CD4-positive, alpha-beta memory T cell (primary cell): ENCODE measurements at places on chromosomes 4 and X. TPM values are rescaled to one million over a fixed set of nuclear protein-coding genes. Genes with fewer than 3 reads are reported as not detected.
A peak's percentile ranks its signal among the peaks of the same experiment; 100 is the strongest.

Gene TKTL2
- not detected for polyA plus RNA-seq

Gene F8A3
- polyA plus RNA-seq, result 9.8 TPM

Gene VCX3B
- not detected for polyA plus RNA-seq

Gene PNMA6F
- not detected for polyA plus RNA-seq

Gene UGT2B15
- not detected for polyA plus RNA-seq

Gene PLAC1
- polyA plus RNA-seq, result not detected

- no peak overlapping the region for H3K27ac ChIP-seq
- no peaks in the 10 kb centered on the region for H3K36me3 ChIP-seq
Observed at GRCh38 chr4:125741825-125742452, 427.2 kb downstream of the FAT4 start.

- DNase-seq, result no peak
- peaks cover 25% of the 10 kb centered on the region for H3K36me3 ChIP-seq
- H3K4me3 ChIP-seq, result no peak overlapping the region
- H3K27ac ChIP-seq, result no peak overlapping the region
- H3K4me1 ChIP-seq, result peaks cover 32% of the 10 kb centered on the region
Observed at GRCh38 chr4:1903035-1903434, 31.8 kb downstream of the NSD2 start.

DNA sequence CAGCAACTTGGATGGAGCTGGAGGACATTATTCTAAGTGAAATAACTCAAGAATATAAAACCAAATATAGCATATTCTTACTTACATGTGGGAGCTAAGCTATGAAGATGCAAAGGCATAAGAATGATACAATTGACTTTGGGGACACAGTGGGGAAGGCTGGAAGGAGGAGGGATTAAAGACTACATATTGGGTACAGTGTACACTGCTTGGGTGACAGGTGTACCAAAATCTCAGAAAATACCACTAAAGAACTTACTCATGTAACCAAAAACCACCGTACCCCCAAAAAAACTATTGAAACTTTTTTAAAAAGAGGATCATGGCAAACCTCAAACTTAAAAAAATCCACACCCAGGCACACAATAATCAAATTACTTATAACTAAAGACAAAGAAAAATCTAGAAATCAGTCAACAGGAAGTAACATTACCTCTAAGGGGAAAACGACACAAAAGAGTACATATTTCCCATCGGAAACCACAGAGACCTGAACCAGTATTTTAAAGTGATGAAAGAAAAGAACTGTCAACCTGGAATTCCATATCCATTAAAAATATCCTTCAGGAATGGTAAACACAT, 241.8 kb downstream of the PRDM5 start:
- H3K27ac ChIP-seq, result no peak overlapping the region
- H3K4me3 ChIP-seq, result no peak overlapping the region
- no peaks in the 10 kb centered on the region for H3K4me1 ChIP-seq
- no peaks in the 10 kb centered on the region for H3K36me3 ChIP-seq
- no peak for DNase-seq

DNA sequence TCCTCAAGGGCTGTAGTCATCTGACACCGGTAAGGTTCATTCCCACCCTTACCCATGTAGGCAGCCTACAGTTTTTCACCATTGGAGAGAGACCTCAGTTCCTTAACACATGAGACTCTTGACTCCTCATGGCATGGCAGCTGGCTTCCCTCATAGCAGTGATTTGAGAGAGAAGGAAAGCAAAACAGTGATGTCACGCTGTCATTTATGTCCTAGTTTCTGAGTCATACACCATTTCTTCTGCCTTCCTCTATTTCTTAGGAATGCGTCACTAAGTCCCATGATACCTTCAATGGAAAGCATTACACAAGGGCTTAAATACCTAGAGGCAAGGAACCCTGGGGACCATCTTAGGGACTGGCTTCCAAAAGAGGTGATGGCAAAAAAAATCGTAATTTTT, 226.1 kb downstream of the SPCS3 start:
- no peak overlapping the region for H3K27ac ChIP-seq
- H3K27me3 ChIP-seq, result no peaks in the 10 kb centered on the region
- no peaks in the 10 kb centered on the region for H3K36me3 ChIP-seq

DNA sequence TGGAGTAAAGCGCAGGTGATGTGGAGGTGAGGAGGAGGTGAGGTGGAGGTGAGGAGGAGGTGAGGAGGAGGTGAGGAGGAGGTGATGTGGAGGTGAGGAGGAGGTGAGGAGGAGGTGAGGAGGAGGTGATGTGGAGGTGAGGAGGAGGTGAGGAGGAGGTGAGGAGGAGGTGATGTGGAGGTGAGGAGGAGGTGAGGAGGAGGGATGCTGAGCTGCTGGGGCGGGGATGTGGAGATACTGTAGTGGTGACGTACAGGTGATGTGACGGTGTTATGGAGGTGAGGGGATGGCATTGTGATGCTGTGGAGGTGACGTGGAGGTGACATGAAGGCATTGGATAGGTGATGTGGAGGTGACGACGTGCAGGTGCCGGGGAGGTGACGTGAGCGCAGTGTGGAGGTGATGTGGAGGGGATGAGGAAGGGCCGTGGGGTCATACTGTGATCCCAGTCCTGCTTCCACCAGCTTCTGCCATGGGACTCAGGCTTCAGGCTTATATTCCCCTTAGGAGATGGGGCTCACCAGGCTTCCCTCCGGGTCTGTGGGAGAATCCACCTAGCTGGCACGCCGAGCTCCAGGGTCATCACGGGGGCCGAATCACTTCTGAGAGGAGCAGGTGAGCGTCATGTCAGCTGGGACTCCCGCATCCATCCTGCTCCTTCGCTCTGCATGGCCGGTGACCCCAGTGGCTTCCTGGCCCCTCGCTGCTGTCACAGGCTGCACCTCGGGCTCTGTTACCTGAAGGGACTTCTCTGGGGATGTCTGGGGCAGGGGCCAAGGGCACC, 47.9 kb upstream of the GRPEL1 start:
- no peak overlapping the region for H3K4me3 ChIP-seq
- no peaks in the 10 kb centered on the region for H3K36me3 ChIP-seq
- no peak overlapping the region for H3K27ac ChIP-seq

GRCh38 chr4:52843958-52844357, 18.2 kb upstream of the RASL11B start:
- H3K27ac ChIP-seq, result no peak overlapping the region
- no peaks in the 10 kb centered on the region for H3K36me3 ChIP-seq
- DNase-seq, result no peak

- no peaks in the 10 kb centered on the region for H3K27me3 ChIP-seq
- no peak overlapping the region for H3K4me3 ChIP-seq
- no peaks in the 10 kb centered on the region for H3K4me1 ChIP-seq
- no peaks in the 10 kb centered on the region for H3K36me3 ChIP-seq
Observed at GRCh38 chr4:17260166-17260907, 251.6 kb downstream of the QDPR start.

- no peak overlapping the region for H3K27ac ChIP-seq
- no peaks in the 10 kb centered on the region for H3K36me3 ChIP-seq
- H3K4me1 ChIP-seq, result no peaks in the 10 kb centered on the region
- no peak overlapping the region for H3K4me3 ChIP-seq
- no peak for DNase-seq
Observed at GRCh38 chr4:175412161-175412560, 399.9 kb downstream of the GPM6A start.

DNA sequence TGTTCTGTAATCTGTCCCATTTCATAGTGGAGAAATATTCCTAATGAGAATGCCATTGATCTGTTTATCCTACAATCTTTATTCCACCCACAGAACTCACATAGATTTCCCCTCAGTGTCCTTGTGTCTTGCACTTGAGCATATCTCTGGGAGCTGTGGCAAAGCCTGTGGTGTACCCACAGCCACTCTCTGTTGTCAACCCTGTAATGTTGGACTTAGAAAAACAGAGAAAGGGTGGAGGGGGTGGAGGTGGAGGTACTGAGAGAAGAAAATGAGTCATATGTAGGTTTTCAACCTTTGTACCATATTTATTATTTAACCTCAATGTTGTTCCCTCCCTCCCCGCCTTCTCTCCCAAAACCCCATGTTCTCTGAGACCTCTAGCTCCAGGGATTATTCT, 46.9 kb upstream of the TLL1 start:
- no peak overlapping the region for H3K4me3 ChIP-seq
- H3K36me3 ChIP-seq, result no peaks in the 10 kb centered on the region
- DNase-seq, result no peak
- H3K27me3 ChIP-seq, result no peaks in the 10 kb centered on the region
- H3K4me1 ChIP-seq, result no peaks in the 10 kb centered on the region
- H3K27ac ChIP-seq, result no peak overlapping the region

DNA sequence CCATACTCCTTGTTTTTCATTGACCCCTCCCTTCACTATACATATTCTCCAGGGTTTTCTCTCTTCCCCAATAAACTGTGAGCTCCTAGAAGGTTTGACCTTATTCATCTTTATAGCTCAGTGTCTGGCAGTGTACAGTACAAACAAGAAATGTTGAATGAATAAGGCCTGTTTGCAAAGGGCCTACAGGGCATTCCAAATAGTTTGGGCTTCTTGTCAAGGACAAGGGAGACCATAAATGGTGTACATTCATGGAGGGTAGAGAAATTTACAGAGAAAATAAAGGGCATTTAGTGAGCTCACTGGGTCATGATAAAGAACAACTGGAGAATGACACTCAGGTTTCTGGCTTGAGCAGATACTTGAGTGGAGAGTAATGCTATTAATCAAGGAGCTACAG, 47.5 kb upstream of the EIF1AX start:
- no peaks in the 10 kb centered on the region for H3K27me3 ChIP-seq
- H3K4me3 ChIP-seq, result no peak overlapping the region
- H3K4me1 ChIP-seq, result no peaks in the 10 kb centered on the region
- H3K36me3 ChIP-seq, result peaks cover 9% of the 10 kb centered on the region
- no peak for DNase-seq
- H3K27ac ChIP-seq, result no peak overlapping the region

DNA sequence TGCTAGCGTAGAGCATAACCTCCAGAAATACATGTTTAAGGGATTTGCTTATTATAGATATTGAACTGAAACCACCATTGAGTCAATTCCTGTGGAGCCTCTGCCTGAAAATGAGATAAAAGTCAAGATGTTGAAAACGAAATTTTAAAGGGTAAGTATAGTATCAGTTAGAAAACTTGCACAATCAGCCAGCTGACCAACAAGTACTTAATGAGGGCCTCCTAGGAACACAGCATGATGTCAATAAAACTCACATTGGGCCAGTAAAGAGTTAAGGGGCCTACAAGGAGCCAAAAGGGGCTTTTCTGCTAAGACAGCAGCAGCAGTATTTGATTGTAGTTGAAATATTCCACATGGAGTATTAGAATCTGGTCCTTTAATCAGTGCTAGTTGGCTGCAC, 314.1 kb upstream of the PPARGC1A start:
- no peak for DNase-seq
- no peaks in the 10 kb centered on the region for H3K27me3 ChIP-seq
- no peak overlapping the region for H3K27ac ChIP-seq
- no peaks in the 10 kb centered on the region for H3K36me3 ChIP-seq

GRCh38 chr4:777520-778262, 48.2 kb downstream of the CPLX1 start:
- H3K4me1 ChIP-seq, result peaks cover 78% of the 10 kb centered on the region
- H3K27ac ChIP-seq, result no peak overlapping the region
- no peak overlapping the region for H3K4me3 ChIP-seq
- H3K27me3 ChIP-seq, result no peaks in the 10 kb centered on the region

GRCh38 chr4:25117274-25117673, 43.0 kb downstream of the SEPSECS start:
- no peaks in the 10 kb centered on the region for H3K36me3 ChIP-seq
- no peak overlapping the region for H3K27ac ChIP-seq
- H3K27me3 ChIP-seq, result no peaks in the 10 kb centered on the region
- no peaks in the 10 kb centered on the region for H3K4me1 ChIP-seq
- H3K4me3 ChIP-seq, result no peak overlapping the region

GRCh38 chrX:9555354-9555753, 90.5 kb downstream of the TBL1X start:
- H3K36me3 ChIP-seq, result no peaks in the 10 kb centered on the region
- H3K4me1 ChIP-seq, result no peaks in the 10 kb centered on the region
- H3K27ac ChIP-seq, result no peak overlapping the region
- H3K4me3 ChIP-seq, result no peak overlapping the region
- DNase-seq, result no peak

- H3K27me3 ChIP-seq, result no peaks in the 10 kb centered on the region
- H3K4me3 ChIP-seq, result no peak overlapping the region
- peak; percentile 3 for DNase-seq
- H3K4me1 ChIP-seq, result peaks cover 9% of the 10 kb centered on the region
Observed at GRCh38 chr4:128961405-128961804, 131.9 kb downstream of the SCLT1 start.

DNA sequence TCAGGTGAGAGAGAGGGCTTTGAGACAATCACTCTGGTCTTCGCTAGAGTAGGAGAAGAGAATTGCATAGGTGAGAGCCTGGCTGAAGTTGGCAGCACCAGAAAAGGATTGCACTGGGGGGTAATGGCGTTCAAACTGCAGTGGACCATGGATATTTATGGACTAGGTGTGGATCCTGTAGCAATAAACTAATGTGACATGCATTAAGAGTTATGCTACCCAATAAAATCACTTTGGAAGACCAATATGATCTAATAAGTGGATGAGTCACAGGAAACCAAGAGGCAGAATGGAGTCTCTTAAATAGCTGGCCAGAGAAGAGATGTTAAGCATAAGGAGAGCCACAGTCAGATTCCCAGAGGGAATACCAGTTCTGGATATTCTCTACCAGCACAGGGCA, 259.8 kb downstream of the FBXO8 start:
- H3K27me3 ChIP-seq, result no peaks in the 10 kb centered on the region
- no peak for DNase-seq
- no peaks in the 10 kb centered on the region for H3K36me3 ChIP-seq
- no peaks in the 10 kb centered on the region for H3K4me1 ChIP-seq

GRCh38 chr4:86497980-86498862, 95.9 kb upstream of the PTPN13 start:
- H3K27ac ChIP-seq, result no peak overlapping the region
- no peaks in the 10 kb centered on the region for H3K27me3 ChIP-seq
- DNase-seq, result peak; percentile 27

- no peaks in the 10 kb centered on the region for H3K4me1 ChIP-seq
- DNase-seq, result no peak
- H3K36me3 ChIP-seq, result no peaks in the 10 kb centered on the region
- H3K27me3 ChIP-seq, result no peaks in the 10 kb centered on the region
- H3K27ac ChIP-seq, result no peak overlapping the region
- H3K4me3 ChIP-seq, result no peak overlapping the region
Observed at GRCh38 chrX:29295987-29296680, 708.9 kb downstream of the IL1RAPL1 start.

DNA sequence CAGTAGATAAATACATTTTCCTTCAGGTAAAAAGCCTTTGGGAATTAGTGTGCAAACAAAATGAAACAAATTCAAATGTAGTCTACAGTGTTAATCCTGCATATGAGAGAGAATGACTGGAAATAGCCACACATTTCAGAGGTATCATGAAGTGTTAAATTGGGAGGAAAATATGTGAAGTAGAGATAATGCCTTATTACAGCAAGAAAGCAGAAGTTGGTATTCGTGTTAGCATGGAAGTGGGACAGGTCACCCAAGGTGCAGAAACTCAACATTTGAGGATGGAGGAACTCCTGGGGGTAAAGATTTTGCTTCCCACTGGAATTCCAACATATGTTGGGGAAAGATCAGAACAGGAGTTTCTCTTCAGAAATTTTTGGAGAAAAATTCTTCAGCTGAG, 51.3 kb downstream of the EMCN start:
- H3K4me3 ChIP-seq, result no peak overlapping the region
- no peak overlapping the region for H3K27ac ChIP-seq
- H3K4me1 ChIP-seq, result no peaks in the 10 kb centered on the region
- H3K36me3 ChIP-seq, result no peaks in the 10 kb centered on the region
